ENCODE measurements at places on chromosomes 16 and 17. TPM values are rescaled to one million over a fixed set of nuclear protein-coding genes. Genes with fewer than 3 reads are reported as not detected.

Gene COG1
- total RNA-seq, result 9.2 TPM

GRCh38 chr17:71286625-71287024 lies 834.2 kb upstream of the SOX9 start:
- DNase-seq, result no peak

- DNase-seq, result peak; percentile 3
These were observed 20.9 kb downstream of the CCDC182 start for GRCh38 chr17:57724026-57724728.

DNA sequence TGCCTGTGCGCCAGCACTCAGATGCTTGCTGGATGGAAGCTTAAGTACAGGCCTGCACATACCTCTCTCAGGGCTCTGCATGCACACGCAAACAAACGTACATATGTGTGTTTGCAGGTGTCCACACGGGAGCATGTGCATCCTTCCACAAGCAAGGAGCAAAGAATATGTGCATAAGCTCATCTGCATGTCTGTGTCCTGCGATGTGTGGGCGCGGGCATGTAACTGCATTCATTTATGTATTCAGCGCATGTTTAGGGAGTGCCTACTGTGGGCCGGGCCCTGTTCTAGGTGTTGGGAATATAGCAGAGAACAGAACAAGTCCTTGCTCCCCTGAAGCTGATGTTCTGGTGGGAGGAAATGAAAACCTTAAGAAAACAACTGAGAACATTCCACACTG lies 13.7 kb downstream of the TRPV2 start:
- DNase-seq, result no peak

- DNase-seq, result no peak
These were observed 8.9 kb downstream of the DUS2 start for GRCh38 chr16:68031951-68032350.

DNA sequence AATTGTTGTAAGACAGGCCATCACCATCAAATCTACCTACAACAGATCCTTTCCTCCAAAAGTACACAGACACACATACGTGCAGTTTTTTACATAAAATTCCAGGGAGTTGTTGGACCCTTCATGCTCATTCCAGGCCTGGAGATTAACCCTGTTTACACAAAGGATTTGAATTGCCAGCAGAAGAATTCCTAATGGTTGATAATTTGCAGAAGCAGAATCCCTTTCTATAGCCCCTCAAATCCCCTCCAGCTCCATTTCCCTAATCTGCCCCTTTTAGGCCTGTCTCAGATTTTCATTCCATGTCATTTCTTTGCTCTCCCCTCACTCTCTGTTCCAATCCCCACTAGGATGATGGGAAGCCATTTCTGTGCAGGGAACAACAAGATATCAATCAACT lies 102.9 kb upstream of the TOX3 start:
- DNase-seq, result no peak

DNA sequence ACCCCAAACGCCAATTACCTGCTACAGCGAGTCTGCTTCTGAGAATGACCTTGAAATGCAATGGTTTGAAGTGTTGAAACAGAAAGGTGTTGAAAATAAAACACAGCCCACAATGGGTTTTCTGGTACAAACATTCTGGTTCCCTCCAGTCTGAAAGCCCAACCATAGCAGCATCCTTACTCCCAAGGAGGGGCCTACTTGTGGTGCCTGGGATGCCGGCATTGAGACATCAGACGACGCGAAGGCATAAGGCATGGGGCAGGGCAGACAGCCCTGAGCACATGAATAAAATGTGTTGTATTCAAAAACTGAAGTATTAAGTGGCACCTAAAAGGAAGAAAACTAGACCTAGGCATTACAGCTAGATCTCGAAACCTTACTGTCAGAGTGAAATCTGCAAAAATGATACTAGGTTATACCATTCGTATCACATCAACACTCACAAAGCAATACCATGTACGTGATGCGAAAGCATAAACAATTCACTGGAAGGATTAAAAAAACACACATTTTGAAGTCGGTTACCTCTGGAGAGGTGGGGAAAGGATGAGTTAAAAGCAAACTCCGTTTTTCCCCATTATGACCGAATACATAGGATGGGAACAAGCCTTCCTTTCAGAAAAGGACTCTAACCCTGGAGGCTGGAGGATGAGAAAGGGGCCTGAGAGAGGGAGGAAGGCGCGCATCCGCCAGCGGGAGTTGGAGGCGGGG lies 702 bp downstream of the NUDT21 start:
- no peak for DNase-seq

- DNase-seq, result peak; percentile 65
These were observed 19.5 kb downstream of the ATP2A3 start for GRCh38 chr17:3944485-3945388.

DNA sequence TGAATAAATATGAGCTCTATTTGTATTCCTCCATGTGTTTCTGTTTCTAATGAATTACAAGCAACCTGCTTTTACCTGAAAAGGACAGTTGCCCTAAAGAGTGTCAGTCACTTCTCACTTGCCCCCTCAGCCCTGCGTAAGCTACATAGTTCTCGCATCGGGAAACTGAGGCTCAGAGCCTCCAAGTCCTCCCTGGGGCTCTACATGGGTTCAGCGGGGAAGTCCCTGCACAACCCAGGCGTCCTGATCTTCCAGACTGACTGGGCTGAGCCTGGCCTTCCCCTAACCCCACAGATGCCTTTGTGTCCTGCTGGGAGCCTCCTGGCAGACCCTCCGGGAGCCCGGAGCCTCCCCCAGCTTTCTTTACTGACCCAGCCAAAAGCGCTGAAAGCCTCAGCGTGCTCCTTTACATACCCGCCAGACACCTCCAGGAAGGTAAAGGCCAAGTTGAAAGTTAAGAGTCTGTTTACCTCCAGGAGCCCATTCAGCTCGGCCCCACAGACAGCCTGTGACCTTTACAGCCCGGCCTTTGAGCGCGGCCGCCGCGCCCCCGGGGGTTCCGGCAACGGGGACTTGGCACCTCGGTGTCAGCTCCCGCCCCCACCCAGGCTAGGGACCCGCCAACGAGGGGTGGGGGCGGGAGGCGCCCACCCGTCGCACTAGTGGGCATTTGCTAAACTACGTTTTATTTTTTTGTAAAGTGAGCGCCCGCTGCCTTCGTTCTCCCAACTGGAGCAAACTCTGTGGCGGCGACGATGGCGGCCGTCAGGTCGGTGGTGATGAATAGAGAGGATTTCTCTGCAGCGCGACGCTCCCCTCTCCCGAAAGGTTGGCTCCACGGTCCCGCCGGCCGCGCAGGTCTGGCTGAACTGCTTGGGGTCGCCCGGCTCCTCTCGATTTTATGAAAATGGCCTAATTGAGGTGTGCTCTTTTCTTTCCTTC lies 4.4 kb upstream of the HOXB13 start:
- DNase-seq, result no peak
